ENCODE measurements at places on chromosomes 6 and 20.

DNA sequence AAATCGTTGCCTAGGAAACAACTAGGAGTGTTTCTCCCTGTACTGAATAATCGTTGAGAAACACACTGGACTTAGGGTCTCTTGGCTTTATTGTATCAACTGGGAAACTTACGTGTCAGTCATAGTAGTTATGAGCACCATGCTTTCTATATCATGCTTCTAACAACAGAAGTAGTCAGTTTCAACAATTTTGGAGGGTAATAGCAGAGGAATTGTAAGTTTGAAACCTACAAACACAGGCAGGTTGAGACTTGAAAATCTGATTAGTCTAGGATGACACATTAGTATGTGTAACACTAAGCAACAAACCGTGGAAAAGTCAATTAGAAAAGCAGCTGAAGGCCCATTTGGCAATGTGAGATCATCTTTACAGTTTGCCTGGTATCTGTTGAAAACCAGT lies 43.9 kb upstream of the FABP7 start:
- DNase-seq: no peak

- DNase-seq: peak; percentile 43
Observed at GRCh38 chr6:12012038-12012557, at the start of gene HIVEP1. TSS of gene HIVEP1 (plus strand) at chr6:12012312. CDS start at chr6:12015629, 3,317 bp downstream.

- DNase-seq: no peak
Observed at GRCh38 chr6:20705741-20706140, 171.5 kb downstream of the CDKAL1 start.

GRCh38 chr6:116866281-116866871 lies 10.7 kb upstream of the RFX6 start:
- DNase-seq: no peak

DNA sequence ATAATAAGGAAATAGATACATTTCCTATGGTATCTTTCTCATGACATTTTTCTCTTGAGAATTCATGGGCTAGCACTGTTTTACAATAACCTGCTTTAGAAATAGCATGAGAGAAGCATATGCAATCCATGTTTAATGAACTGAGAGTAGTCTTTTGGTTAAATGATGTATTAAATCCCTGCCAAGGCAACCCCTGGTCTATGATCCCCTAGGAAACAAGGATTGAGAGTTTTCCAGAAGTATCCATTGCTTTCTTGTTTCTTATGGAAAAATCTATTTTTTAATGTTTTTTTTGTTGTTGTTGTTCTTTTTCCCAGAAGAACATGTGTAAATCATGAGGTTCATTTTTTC lies 390.5 kb upstream of the HSF2 start:
- no peak for DNase-seq

- no peak for DNase-seq
Observed at GRCh38 chr20:3209946-3210317, 634 bp downstream of the ITPA start.

DNA sequence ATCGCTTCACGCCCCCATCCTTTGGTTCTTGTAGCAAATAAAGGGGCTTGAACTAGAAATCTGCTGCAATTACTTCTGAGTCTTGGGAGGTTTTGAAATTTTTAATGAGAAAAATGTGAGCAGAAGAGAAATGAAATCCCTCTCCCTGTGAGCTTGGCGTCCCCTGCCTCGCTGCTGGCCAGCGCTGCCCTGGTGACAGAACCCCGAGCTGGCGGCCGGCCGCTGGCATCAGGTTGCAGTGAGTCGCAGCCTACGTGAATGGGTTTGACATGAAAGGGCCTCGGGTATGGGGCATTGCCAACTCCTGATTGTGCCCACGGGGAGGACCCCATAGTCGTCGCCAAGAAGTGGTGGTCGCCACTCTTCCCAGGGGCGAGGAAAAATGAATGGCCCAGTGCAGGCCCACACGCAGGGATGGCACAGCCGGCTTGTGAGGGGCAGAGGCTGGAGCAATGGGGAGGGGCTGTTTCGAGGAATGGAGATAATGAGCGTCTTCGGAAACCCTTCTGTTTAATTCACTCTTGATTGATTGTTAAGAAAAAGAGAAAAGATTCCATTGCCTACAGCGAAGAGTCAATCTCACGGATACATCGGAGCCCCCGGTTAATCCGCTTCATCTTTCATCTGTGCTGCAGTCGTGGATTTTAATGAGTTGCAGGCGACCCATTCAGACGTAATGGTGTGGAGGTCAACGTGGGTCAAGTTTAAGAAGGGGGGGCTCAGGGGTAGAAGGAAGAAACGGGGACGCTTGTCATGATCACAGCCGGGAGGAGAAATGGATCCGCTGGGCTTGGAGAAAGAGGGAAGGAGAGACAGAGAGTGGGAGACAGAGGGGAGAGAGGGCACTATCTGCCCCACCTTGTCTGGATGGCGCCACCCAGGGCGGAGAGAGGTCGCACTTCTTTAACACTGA lies 380.1 kb downstream of the THBS2 start:
- DNase-seq: no peak

GRCh38 chr6:130269969-130270635 lies 47.4 kb upstream of the SAMD3 start:
- DNase-seq: no peak

GRCh38 chr6:170022291-170022722 lies 268.6 kb downstream of the DLL1 start:
- DNase-seq: no peak

DNA sequence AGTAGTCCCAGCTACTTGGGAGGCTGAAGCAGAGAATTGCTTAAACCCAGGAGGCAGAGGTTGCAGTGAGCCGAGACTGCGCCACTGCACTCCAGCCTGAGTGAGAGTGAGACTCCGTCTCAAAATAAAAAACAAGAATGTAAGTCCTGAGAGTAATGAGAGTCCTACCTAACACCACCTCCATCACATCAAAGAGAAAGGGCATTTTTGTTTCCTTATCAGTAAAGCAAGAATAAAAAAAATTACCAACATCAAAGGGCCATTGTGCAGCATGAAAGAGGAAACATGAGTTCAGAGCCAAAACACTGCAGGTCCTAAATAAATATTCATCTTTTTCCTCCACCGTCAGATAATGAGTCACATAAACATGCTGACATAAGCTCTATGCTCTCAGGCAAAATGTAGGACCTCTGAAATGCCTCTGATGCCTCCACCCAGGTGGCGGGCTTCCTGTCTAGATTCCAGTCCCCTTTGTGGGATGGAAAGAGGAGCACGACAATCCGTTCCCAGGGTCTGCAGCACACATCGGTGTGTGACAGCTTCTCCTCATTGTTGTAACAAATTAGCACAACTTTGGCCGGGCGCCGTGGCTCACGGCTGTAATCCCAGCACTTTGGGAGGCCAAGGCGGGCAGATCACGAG lies 7.2 kb downstream of the ATP9A start:
- DNase-seq: no peak

DNA sequence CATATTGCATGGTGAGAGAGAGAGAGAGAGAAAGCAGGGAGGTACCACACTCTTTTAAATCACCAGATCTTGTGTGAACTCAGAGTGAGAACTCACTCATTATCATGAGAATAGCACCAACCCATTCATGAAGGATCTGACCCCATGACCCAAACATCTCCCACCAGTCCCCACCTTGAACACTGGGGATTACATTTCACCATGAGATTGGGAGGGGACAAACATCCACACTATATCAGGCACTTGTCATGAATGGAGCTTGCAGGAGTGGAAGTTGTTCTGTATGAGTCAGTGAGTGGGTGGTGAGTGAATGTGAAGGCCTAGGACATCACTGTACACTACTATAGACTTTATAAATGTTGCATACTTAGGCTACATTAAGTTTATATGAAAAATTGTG lies 47.7 kb upstream of the RNF182 start:
- DNase-seq: no peak

DNA sequence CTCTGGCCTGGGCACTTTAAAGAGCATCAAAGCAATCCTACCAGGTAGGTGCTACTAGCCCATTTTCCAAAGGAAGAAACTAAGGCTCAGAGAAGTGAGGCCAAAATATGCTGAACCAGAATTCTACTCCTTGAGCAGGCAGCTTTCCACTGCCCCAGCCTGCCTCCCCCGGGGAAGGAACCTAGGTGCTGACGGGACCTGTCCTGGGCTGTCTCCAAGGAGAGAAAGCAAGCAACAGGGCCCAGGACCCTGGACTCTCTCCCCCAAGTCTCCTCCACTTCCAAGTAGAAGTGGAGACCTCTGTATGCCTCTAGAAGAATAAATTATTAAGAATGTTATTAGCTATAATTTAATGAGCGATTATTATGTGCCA lies 159.5 kb downstream of the MRPL14 start:
- DNase-seq: no peak

DNA sequence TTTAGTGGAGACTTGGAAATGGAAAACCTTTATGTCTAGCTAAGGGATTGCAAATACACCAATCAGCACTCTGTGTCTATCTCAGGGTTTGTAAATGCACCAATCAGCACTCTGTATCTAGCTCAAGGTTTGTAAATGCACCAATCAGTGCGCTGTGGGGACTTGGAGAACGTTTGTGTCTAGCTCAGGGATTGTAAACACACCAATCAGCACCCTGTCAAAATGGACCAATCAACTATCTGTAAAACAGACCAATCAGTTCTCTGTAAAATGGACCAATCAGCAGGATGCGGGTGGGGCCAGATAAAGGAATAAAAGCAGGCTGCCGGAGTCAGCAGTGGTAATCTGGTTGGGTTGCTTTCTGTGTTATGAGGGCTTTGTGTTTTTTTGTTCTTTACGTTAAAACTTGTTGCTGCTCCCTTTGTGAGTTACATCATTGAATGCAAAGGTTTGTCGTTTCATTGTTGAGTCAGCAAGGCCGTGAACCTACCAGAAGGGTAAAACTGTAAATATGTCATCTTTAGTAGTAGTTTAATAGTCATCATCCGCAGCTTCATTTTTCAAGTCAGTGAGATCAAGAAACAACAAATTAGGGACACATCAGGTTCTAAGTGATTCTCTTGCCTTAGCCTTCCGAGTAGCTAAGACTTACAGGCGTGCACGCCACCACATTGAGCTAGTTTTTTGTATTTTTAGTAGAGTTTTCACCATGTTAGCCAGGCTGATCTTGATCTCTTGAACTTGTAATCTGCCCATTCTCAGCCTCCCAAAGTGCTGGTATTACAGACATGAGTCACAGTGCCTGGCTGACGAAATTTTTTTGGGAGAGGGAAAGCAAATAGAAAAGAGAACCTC lies 22.7 kb upstream of the NUP153 start:
- DNase-seq: no peak

DNA sequence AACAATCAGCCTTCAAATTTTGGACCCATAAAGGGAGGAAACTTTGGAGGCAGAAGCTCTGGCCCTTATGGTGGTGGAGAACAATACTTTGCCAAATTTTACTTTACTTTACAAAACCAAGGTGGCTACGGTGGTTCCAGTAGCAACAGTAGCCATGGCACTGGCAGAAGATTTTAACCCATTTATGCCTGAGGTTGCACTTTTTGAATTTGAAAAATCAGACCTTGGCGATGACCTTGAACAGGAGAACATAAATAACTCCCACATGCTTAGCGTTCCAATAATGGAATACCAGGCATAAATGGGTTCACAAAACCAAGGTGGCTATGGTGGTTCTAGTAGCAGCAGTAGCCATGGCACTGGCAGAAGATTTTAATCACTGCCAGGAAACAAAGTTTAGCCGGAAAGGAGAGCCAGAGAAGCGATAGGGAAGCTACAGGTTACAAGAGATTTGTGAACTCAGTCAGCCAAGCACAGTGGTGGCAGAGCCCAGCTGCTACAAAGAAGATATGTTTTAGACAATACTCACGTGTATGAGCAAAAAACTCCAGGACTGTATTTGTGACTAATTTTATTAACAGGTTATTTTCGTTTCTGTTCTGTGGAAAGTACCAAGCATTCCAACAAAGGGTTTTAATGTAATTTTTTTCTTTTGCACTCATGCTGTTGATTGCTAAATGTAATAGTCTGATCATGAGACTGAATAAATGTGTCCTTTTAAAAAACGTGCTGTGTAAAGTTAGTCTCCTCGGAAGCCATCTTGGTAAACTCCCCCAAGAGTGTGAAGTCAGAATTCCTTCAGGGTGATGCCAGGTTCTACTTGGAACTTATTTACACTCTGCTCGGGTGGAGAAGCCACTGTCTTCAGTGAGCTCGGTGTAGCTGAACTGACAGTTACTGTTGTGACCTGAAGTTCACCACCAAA lies 6.7 kb downstream of the SFT2D1 start:
- no peak for DNase-seq

DNA sequence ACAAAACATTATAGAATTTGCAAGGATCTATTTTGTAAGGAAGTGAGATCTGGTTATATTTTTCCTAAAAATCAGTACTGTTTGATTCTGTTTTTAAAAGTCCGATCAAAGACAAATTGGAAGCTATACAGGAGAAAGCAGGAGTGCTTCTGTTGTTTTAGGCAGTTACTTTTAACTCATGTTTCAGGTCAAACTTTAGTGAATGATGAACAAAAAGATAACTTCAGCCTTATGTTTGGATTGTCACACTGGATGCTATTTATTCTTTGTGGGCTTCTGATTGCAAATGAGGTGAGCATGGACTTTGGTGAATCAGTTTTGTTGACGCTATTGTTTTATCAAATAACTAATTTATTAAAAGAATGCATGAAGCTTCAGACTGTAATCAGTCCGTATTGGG lies 228.7 kb upstream of the SLC35B3 start:
- no peak for DNase-seq

- no peak for DNase-seq
Observed at GRCh38 chr6:14765721-14766390, 480.0 kb upstream of the JARID2 start.

GRCh38 chr20:1555952-1556351 lies 1.6 kb downstream of the SIRPD start:
- no peak for DNase-seq

DNA sequence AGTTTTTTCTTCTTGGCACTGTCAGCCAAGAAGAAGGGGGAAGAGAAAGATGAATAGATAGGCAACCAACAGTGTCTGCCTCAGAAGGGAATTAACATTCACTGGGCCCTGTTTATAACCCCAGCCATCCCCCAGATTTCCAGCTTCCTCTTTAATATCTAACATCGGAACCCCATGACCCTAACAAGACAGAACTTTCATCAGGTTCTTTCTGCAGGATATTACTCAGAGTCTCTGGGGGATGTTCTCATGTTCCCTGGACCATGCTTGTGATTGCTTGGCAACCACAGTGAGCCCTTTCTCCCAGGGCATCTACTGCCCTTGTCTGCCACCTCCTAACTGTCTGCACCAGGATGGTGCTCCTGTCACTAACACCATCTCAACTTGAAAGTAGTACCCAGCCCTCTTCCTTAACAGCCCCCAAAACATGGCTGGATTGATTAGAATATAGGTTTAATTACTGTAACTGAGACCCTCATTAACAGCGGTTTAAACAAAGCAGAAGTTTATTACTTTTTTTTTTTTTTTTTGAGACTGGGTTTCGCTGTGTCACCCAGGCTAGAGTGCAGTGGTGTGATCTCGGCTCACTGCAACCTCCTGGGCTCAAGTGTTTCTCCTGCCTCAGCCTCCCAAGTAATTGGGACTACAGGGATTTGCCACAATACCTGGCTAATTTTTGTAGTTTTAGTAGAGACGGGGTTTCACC lies 12.0 kb upstream of the PTPN1 start:
- no peak for DNase-seq

- no peak for DNase-seq
Observed at GRCh38 chr20:9200620-9201019, 131.7 kb downstream of the PLCB4 start.
